ENCODE measurements at places on chromosomes 1 and 21. TPM values are rescaled to one million over a fixed set of nuclear protein-coding genes. Genes with fewer than 3 reads are reported as not detected.
A peak's percentile ranks its signal among the peaks of the same experiment; 100 is the strongest.

OLIG2 gene
- total RNA-seq = not detected

- no peak for DNase-seq
Measured at GRCh38 chr21:45894450-45894825, 87.1 kb upstream of the COL6A1 start.

- DNase-seq = no peak
Measured at GRCh38 chr21:37079211-37079824, 6.3 kb downstream of the TTC3 start.

DNA sequence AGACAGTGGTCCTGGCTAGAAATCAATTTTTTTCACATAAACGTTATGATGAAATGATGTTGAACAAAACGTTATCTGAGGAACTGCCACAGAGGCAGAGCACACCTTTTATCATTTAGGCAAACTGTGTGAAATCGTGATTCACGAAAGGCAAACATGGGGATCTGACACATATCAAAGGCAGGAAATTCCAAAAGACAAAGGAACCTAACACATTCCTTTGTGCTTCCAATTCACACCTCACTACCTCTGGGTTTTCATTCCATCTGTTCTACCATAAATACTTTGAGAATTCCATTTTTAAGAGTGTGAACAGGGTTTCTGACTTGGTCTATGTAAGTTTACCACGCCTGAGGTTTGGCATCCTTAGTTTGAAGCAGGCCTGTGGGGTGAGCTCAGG lies 119.5 kb upstream of the KRTAP19-8 start:
- DNase-seq = no peak

- DNase-seq = no peak
Measured at GRCh38 chr1:184419350-184420161, 32.7 kb downstream of the C1orf21 start.

DNA sequence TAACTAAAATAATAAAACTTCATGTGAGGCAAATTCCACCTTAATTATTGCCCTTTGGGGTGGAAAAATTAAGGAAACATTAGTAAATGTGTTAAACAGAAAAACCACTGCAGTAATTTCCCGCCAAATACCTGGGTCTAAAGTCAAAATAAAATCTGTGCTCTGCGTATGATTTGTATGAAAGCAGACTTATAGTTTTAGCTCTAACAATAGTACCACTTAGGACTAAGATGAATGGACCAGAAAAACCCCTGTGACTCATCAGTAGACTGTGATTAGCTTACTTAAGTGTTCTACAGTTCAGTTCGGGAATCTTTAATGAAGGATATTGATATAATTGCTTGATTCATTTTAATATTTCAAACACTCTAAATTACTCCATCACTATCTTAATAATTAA lies 23.3 kb upstream of the C1orf105 start:
- DNase-seq = no peak

- DNase-seq = no peak
Measured at GRCh38 chr1:179169616-179170467, 59.6 kb downstream of the ABL2 start.

DNA sequence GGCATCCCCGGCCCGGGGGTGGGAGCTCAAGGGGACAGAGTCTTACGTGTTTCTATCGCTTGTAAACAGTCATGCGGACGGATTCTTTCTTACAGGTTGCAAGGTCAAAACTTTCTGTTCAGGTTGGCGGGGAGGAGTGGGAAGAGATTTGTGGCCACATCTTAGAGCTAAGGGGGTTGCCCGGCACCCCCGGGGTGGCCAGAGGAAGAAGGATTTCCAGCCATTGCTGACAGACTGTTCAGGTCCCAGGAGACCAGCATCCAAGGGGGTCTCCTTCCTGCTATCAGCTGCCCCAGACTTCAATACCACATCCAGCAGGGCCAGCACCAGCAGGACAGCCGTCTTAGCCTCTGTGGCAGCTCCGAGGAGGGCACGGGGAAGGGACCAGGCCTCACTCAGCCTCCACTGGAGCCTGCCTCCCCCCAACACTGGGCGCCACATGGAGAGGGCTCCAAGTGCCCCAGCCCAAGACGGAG lies 52.0 kb downstream of the KIF21B start:
- no peak for DNase-seq

DNA sequence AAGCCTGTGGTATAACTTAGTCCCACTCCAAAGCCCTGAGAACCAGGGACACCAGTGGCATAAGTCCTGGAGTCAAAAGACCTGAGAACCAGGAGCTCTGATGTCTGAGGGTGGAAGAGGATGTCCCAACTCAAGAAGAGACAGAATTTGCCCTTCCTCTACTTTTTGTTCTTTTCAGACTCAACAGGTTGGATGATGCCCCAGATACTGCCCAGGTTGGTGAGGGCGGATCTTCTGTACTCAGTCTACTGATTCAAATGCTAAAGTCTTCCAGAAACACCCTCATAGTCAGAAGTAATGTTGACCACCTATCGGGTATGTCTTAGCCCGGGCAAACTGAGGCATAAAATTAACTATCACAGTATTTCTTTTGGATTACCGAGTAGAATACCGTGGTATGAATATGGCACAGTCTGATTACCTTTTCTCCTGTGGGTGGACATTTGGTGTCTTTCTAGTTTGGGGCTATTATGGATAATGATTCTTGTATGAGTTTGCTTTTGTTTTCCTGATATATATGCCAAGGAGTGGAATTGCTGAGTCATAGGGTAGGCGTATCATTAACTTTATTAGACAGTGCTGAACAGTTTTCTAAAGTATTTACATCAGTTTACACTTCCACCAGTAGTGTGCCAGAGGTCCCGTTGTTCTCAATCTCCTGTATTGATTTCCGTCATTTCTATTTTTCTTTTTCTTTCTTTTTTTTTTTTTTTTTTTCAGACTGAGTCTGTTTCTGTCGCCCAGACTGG lies 3.2 kb upstream of the CHAF1B start:
- no peak for DNase-seq

- no peak for DNase-seq
Measured at GRCh38 chr1:243597383-243597782, 252.7 kb downstream of the AKT3 start.

GRCh38 chr1:57858740-57859139 lies 434.9 kb upstream of the DAB1 start:
- no peak for DNase-seq

DNA sequence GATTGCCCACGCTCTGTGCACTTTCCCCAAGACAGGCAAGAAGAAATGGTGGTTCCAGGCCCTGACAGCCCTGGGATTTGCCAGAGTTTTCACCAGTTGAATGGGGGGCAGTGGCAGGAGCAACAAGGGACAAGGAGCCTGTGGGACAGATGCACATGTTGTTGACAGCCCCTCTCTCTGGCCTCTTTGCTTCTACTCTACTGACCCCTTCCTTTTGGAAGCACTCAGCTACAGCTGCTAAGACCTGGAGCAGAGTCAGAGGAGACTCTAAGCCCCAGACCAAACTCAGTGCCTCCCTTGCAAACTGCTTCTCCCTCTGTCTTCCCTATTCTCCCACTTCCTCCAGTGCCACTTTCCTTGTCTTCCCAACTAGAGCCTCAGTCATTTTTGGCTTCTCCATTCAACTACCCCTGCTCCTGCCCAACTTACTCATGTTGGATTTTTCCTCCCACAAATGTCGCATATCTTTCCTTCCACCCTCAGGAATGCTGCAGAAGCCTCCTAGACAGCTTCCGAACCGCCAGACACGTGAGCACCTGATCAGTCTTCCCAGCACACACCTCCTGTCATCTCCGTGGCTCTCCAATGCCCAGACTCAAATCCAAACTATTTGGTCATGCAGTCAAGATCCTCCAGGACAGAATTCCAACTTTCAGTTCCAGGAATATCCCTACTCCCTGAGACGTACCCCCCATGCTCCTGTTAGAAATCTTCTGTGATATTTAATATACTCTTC lies 9.1 kb downstream of the INKA2 start:
- DNase-seq = no peak

GRCh38 chr1:56516539-56517252 lies 62.7 kb downstream of the PLPP3 start:
- no peak for DNase-seq

DNA sequence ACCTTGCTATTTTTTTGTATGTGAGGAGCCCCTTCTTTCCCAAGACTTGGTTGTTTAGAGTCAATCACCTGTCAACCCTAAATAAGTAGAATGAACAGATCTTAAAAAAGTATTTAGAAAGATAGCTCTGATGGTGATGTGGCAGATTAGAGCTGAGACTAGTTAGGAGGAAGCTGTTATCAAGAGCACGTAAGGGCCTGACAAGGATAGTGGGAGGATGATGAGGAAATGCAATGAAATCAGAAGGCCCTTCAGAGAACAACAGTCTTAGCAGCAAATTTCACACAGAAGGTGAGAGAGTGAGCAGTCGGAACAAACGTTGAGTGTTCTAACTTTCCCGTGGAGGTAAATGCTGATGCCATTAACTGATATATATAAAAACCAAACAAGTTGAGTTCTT lies 15.9 kb upstream of the S1PR1 start:
- DNase-seq = no peak

DNA sequence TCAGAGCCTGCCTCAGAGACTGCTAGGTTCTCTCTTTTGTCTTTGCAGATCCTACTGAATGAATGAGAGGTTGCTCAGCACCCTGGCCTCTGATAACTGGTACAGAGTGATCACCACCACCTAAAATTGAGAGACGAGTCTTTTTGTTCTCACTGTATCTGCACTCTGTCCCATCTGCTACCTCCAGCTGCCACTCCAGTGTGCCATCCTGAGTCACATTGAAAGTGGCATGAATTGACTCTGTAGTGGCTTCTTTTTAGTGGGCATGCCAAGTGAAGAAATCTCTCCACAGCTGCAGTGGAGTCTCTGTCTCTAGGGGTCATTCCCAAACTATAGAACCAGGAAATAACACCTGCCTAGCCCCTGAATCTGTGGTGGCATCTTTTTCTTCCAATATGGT lies 14.7 kb downstream of the CAMK1G start:
- DNase-seq = no peak

- DNase-seq = no peak
Measured at GRCh38 chr21:46160907-46161632, 5.7 kb upstream of the FTCD start.

DNA sequence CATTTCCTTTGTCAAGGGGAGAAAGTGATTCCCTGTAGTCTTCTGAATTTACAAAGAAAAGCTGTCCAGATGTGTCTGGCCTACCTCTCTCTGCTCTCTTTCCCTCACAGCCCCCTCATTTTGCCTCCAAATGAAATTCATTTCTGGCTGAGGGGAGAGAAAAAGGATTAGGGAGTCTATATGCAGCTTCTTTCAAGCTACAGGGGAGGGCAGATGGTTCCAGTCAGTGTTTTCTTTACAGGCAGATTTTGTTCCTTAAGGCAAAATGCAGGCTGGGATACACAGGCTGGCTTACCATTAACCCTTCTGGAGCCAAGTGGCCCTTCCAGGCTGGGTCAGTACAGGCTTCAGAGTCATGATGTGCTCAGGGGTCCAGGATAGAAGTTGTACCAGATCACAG lies 198.1 kb upstream of the USP24 start:
- no peak for DNase-seq

DNA sequence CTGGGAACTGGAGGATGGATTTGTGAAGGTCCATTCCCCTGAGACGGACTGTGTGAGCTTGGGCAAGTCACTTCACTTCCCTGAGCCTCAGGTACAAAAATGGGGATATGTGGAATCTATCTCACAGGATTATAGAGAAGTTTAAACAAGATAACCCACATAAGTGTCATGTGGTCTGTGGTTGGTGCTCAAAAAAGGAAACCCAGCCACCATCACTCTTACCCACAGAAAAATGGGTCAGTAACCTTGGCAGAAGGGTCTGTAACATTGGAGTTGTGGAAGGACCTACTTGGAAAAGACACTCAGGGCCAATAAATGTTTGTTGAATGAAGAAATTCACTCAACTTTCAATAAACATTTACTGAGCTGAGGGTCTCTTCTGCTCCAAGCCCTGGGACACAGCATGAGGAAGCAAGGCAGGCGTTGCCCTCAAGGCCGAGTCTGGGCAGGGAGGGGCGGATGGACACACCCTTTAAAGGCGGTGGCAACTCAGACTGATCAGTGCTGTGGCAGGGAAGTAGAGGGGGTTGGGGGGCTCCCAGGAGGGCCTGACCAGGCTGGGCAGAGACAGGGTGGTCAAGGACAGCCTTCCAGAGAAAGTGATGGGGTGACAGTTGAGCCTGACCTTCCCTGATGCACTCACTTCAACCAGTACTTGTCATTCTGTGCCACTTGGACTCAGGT lies 66.7 kb upstream of the ACOT11 start:
- DNase-seq = peak; percentile 57

Data from CD4-positive, alpha-beta memory T cell (primary cell).